ENCODE measurements at places on chromosomes 13 and 19.
A peak's percentile ranks its signal among the peaks of the same experiment; 100 is the strongest.

DNA sequence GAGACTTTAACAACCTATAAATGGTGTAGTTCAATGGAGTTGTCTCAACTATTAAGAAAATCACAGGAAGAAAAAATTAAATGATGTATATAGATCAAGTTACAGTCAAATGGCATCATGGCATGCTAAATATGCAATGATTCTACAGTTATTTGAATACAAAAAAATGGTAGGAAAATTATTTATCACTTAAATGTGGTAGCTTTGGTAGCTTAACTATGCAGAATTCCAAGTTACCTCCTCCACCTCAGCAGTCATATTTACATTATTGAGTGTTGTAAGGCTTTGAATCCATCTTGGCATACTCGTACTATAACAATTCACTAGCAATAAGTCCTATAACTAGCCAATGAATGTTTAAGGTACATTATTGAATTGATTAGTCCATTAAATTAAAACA lies 36.8 kb downstream of the CAB39L start:
- DNase-seq = no peak

DNA sequence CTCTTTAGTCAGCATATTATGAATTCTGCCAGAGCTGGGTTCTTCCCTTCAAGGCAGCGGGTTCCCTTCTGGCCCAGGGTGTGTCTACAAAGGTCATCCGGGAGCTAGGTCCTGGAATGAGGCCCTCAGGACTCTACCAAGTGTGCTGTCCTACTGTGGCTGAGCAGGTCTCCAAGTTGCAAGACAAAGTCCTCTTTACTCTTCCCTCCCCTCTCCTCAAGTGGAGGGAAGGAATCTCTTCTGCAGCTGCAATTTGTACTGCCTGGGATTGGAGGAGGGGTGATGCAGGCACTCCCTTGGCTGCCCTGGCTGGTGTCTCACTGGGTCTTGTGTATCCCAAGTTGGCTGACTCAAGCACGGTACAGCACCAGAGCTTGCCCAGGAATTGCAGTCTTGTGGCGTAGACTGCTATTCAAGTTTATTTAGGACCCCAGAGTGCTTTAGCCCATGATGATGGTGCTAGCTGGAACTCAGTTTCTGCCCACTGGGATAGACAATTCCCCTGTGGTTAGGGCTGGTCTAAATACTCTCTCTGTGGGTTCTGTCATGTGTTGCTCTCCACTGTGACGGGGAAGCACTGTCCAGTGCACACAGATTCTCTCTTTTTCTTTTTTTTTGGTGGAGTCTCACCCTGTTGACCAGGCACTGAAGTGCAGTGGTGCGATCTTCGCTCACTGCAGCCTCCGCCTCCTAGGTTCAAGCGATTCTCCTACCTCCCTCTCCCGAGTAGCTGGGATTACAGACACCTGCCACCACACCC lies 28.5 kb downstream of the RFC3 start:
- no peak for DNase-seq

DNA sequence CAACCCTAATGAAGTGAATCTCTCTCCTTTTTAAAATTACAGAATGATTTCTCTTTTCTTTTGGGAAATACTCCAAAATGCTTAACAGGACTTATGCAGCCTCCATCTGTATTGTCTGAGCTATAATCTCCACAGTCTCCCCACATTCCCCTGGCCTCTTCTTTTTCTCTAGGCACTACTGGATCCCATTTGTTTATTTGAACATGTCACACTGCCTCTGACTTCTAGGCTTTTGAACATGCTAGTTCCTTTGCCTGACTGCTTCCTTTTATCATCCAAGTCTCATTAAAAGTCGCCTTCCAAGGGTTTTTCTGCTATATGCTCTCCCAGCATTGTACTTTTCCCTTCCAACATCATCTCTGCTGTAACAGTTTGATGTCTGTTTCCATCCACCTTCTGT lies 548.7 kb downstream of the PCDH9 start:
- no peak for DNase-seq

- peak; percentile 18 for DNase-seq
Measured at GRCh38 chr19:58009666-58010301, 7.2 kb upstream of the ZNF606 start.

GRCh38 chr13:41652735-41653361 lies 195.5 kb downstream of the RGCC start:
- DNase-seq = no peak

DNA sequence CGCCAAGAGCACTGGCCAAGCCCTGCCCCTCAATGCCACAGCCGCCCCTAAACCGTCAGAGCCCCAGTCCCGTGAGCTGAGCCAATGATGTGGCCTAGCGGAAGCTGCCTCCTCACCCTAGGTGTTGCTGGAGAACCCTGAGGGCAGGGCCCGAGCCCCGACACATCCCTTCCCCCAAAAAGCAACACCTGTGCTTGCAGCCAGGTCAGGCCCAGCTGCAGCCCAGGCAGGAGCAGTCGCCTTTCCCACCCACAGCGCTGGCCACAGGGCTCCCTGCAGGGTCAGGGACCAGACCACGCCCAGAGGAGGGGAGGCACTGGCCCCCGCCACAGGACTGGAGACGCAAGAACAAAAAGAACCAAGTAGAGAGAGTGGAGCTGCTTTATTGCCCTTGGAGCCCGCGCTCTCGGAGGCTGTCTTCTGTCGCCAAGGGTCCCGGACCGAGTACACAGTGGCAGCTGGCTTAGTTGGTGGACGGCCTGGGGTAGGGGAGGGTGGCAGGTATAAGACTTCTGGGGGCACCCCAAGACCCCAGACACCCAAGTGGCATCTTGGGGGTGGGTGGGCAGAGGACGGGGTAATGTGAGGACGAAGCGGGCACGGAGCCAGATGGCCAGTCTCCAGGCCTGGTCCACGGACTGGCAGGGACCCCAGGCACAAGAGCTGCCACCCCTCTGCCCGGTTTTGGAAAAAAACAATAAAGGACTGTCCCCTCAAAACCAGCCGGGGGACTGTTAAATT lies 3.3 kb downstream of the P2RY11 start:
- DNase-seq = no peak

- no peak for DNase-seq
Measured at GRCh38 chr19:16258440-16258903, 60.8 kb downstream of the AP1M1 start.

- no peak for DNase-seq
Measured at GRCh38 chr13:113577881-113578435, 6.6 kb upstream of the TFDP1 start.

- DNase-seq = no peak
Measured at GRCh38 chr13:106041445-106041844, 494.0 kb downstream of the EFNB2 start.

DNA sequence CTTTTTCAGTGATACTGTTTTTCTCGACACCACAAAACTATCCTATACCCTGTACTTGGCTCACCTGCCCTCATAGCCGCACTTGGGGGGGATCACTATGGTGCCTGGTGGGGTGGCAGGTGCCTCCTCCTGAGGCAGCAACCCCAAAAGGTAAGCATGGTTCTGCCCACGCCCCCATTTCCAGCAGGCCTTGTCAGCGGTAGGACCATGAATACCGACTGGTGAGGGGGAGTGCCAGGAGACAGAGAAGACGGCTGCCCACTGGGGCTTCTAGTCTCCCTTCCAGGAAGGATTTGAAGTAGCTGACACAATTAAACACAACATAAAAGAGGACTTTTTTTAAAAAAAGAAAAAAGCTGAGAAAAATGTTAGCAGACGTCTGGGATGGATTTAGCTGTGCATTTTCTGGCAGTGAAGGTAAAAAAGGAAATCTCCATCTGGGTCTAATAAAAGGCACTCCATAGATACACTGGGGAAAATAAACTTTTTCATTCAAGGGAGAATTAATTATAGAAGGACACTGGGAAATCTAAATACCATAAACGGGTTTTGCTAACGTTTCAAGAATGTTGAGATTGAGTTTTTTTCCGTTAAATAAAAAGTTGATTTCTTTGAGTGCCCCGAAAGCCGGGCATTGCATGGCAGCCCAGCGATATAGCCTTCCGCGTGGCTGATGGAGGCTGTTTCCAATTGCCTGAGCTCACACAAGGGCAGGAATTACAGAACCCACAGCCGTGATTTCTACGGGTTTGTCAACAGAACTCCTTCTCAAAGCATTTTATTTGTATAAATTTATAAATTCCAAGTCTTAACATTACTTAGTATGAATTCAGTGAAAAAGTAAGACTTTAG lies 45.1 kb downstream of the ATP11A start:
- DNase-seq = no peak

DNA sequence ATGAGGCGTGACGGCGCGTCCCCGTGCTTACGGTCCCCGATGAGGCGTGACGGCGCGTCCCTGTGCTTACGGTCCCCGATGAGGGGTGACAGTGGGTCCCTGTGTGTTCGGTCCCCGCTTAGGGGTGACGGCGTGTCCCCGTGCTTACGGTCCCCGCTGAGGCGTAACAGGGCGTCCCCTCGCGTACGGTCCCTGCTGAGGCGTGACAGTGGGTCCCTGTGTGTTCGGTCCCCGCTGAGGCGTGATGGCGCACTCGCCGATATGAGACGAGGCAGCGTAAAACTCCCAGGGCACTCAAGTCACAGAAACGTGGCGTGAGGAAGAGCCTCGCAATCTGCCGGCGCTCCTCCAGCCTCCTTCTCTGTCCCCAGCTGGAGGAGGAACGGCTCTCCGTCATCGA lies 20.9 kb downstream of the CFAP97D2 start:
- DNase-seq = no peak

DNA sequence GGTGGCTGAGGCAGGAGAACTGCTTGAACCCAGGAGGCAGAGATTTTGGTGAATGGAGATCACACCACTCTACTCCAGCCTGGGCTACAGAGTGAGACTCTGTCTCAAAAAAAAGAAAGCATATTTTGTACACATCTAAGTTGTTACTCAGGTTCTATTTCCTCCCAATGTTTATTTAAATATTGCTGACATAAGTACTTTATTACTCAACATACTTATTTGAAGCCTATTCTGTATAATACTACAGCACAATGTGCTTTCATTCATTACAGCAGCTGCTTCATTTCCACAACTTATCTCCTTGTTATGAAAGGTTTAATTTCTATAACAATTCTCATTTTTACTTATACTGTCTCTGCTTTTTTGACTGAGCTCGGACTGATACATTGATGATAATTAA lies 495.7 kb downstream of the SLITRK1 start:
- DNase-seq = no peak

DNA sequence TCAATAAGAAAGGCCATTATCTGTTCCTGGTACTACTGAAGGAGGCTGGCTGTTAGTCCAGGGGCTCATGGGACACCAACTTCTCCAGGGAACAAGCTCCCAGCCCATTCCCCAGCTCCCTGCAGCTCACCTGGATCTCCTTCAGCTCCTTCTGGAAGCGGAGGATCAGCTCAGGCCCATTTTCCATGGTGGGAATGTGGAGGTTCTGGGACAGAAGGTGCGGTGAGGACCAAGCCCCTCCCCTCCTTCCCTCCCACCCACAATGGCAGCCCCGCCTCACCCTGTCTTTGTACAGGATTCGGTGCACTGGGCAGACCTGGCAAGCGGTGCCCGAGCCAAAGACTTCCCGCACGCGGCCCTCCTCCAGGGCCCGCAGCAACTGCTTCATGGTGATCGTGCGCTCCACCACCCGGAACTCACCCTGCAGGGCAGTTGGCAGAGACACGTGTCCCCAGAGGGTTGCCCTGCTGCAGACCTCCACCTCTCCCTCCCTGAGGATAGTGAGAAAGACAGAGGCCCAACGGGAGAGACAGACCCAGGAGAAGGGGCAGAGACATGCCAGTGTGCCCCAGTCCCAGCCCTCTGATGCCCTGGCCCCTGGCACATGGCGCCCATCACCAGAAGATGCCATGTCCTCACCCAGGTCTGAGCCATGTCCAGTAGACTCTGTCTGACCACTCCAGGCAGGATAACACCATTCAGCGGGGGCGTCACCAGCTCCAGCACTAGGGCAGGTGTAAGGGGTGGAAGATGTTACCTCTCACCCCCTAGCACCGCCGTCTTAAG lies 14.3 kb downstream of the BCAT2 start:
- no peak for DNase-seq

GRCh38 chr13:88744289-88744688 lies 1073.1 kb downstream of the SLITRK5 start:
- no peak for DNase-seq

DNA sequence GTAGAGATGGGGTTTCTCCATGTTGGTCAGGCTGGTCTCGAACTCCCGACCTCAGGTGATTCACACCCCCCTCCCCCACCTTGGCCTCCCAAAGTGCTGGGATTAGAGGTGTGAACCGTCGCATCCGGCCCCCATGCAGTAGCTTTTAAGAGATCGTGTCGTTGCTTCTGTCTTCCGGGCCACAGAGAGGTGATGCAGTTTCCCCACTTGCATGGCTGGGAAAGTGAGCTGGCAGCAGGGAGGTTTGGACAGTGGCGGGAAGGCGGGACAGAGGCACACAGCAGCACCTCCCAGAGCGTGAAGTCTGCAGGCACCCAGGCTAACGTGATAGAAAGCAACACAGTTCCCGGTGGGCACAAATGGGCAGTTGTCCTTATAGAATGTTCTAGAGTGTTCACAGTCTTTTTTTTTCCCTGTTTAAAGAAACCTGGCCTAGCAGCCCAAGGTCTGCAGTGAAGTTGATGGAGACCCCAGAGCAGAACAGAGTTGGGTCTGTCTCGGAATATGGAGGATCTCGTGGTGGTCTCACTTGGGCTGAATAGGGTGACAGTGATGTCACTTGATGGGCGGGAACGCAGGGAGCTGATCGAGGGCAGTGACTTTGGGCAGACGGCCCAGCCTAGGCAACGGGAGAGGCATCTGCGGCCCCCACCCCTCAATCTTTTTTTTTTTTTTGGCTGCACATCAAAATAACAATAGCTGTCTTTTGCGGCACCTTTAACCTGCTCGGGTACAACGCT lies 4.9 kb downstream of the UHRF1 start:
- DNase-seq = no peak
